ENCODE measurements at places on chromosomes 3 and 15. TPM values are rescaled to one million over a fixed set of nuclear protein-coding genes. Genes with fewer than 3 reads are reported as not detected.

The FBXW12 gene
- not detected for total RNA-seq

The ARGFX gene
- not detected for total RNA-seq

The TMIE gene
- total RNA-seq, result under 0.01 TPM

The KIF23 gene
- total RNA-seq, result 34.1 TPM

The RTP4 gene
- total RNA-seq, result 0.61 TPM

The GPR62 gene
- total RNA-seq, result under 0.01 TPM

The CDCP1 gene
- 0.97 TPM for total RNA-seq

The TLR9 gene
- not detected for total RNA-seq

The BCHE gene
- 36.5 TPM for total RNA-seq

The FSIP1 gene
- 0.97 TPM for total RNA-seq

The UCN2 gene
- not detected for total RNA-seq

The CD200R1 gene
- not detected for total RNA-seq

The RNF7 gene
- 125 TPM for total RNA-seq

The ARL14 gene
- not detected for total RNA-seq

The CALML4 gene
- 4.9 TPM for total RNA-seq

The TM4SF18 gene
- 164 TPM for total RNA-seq

The RETNLB gene
- not detected for total RNA-seq

The EPHA3 gene
- not detected for total RNA-seq

The GOLGA6B gene
- total RNA-seq, result not detected

The C3orf80 gene
- total RNA-seq, result not detected

The OR4F6 gene
- not detected for total RNA-seq

The GOLGA8O gene
- not detected for total RNA-seq

The EDEM1 gene
- total RNA-seq, result 25.7 TPM

The PLA2G4F gene
- total RNA-seq, result not detected

The TPRG1 gene
- total RNA-seq, result under 0.01 TPM

The IL17RB gene
- total RNA-seq, result not detected

The CCDC66 gene
- total RNA-seq, result 18.4 TPM

The FETUB gene
- total RNA-seq, result not detected

The NEO1 gene
- 0.61 TPM for total RNA-seq

The LARP6 gene
- 14.4 TPM for total RNA-seq

The ZNF774 gene
- 0.97 TPM for total RNA-seq

The TLE3 gene
- total RNA-seq, result 31.6 TPM

The SLC9A9 gene
- total RNA-seq, result 1.3 TPM

The C15orf62 gene
- total RNA-seq, result 0.46 TPM

The ILDR1 gene
- total RNA-seq, result not detected

The EPM2AIP1 gene
- 11.4 TPM for total RNA-seq

The WDR93 gene
- not detected for total RNA-seq

The CLEC3B gene
- total RNA-seq, result 0.61 TPM

The PLA2G4D gene
- not detected for total RNA-seq

The LIPH gene
- not detected for total RNA-seq

The KBTBD12 gene
- total RNA-seq, result not detected

The HRH1 gene
- 17.2 TPM for total RNA-seq

The TMEM266 gene
- under 0.01 TPM for total RNA-seq

The CHRD gene
- total RNA-seq, result 0.15 TPM

The TRPC1 gene
- 14.7 TPM for total RNA-seq

The RAB5A gene
- 58.7 TPM for total RNA-seq

The ACSBG1 gene
- not detected for total RNA-seq

The DNAJA4 gene
- total RNA-seq, result 5.2 TPM

The FAM81A gene
- total RNA-seq, result under 0.01 TPM

The SLC22A14 gene
- not detected for total RNA-seq

The SPSB4 gene
- total RNA-seq, result under 0.01 TPM

The ANKRD63 gene
- total RNA-seq, result not detected

The SI gene
- total RNA-seq, result not detected

The STAG1 gene
- 30.9 TPM for total RNA-seq
